Right renal pelvis (tissue), 4 donors: ENCODE measurements at places on chromosomes 1 and 21. TPM values are rescaled to one million over a fixed set of nuclear protein-coding genes. Genes with fewer than 3 reads are reported as not detected.

TMEM240 gene
- 4.9 TPM for polyA plus RNA-seq

BCL2L15 gene
- 0.56 TPM for polyA plus RNA-seq

DNA sequence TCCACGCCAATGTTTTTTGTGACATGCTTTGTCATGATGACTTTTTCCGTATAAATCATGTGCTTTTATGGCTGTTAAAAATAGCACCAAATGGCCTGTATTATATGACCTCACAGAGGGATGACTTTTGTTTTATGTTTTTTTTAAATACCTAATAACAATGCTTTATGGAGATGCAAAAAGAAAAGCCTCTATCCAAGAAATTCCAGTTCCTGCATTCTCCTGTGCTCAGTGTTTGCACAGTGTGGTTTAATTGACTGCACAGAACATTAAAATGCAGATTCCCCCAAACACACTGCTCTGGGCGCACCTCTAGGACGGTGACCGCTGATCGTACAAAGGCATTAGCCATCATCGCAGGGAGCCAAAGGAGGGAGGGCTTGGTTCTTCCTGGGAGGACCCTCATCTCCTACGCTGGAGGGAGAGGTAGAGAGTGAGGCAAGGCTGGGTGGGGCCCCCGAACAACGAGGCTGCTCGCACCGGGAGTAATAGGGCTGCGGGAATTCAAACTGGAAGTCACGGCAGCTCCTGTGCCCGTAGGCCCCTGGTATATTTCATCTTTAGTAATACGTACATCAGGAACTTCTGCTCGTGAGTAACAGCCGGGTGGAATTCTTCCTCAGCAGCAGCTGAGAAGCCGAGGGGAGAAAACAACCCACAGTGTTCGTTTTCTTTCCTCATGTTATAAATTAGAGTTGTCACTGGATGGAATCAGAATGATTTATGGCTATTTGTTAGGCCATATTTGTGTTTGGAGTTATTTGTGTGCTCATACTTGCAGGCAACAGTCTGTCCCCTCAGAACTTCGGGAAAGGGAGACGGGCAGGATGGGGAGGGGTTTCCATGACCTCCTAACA is 465.6 kb downstream of the CAMTA1 start:
- DNase-seq = no peak

- no peak for DNase-seq
Observed at GRCh38 chr1:224427346-224427745, 7.3 kb downstream of the WDR26 start.

DNA sequence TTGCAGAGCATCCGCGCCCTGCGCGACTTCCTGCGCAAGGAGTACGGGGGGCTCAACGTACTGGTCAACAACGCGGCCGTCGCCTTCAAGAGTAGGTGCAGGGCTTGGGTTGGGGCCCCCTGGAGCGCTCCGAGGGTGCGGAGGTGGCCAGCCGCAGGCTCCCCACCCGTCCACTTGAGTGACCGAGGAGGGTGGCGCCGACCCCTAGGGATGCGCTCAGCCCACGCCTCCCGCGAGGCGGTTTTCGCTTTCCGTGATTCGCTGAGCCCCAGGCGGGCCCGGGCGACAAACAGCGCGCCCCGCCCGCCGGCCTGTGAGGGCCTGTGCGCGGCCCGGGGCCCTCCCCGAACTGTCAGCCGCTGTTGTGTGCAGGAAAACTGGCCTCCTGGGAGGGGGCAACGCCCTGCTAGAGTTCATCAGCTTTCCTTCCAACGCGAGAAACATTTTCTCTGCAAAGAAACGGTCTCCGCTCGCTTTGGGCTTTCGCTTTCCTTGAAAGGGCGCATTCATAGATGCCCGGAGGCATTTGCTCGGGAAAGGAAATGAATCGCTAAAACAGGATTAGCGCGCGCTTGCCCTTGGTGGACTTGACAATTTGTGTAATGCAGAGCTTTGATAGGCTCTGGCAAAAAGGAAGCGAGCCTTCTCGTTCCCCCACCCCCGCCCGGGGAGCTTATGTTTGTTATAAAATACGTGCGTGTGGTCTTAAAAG is 668 bp downstream of the CBR3 start:
- DNase-seq = no peak
